ENCODE measurements at places on chromosomes 1 and 21. TPM values are rescaled to one million over a fixed set of nuclear protein-coding genes. Genes with fewer than 3 reads are reported as not detected.

Gene RBM15
- total RNA-seq, result 6.0 TPM

Gene FABP3
- total RNA-seq, result not detected

Gene TMEM79
- 9.5 TPM for total RNA-seq

Gene BOLA1
- 26.3 TPM for total RNA-seq

Gene FCMR
- total RNA-seq, result 4.8 TPM

Gene PPM1J
- 1.3 TPM for total RNA-seq

Gene DDX20
- total RNA-seq, result 7.5 TPM

Gene CFHR3
- total RNA-seq, result 0.32 TPM

Gene PBX1
- 21.7 TPM for total RNA-seq

Gene CTNNBIP1
- 9.3 TPM for total RNA-seq

Gene SPRR3
- not detected for total RNA-seq

Gene CSF3R
- not detected for total RNA-seq

Measured in A549 treated with ZK216348 at 1 μM for 4 hours (cell line).